Amniotic stem cell (primary cell): ENCODE measurements at places on chromosomes 5 and 9.

- DNase-seq = no peak
Measured at GRCh38 chr5:33659526-33660169, 218.9 kb downstream of the TARS1 start.

- no peak for DNase-seq
Measured at GRCh38 chr9:94212091-94212490, 47.0 kb upstream of the ZNF169 start.

- no peak for DNase-seq
Measured at GRCh38 chr9:127223810-127224177, 40.8 kb upstream of the GARNL3 start.

GRCh38 chr9:71670121-71670520 is 98.2 kb downstream of the CEMIP2 start:
- no peak for DNase-seq

DNA sequence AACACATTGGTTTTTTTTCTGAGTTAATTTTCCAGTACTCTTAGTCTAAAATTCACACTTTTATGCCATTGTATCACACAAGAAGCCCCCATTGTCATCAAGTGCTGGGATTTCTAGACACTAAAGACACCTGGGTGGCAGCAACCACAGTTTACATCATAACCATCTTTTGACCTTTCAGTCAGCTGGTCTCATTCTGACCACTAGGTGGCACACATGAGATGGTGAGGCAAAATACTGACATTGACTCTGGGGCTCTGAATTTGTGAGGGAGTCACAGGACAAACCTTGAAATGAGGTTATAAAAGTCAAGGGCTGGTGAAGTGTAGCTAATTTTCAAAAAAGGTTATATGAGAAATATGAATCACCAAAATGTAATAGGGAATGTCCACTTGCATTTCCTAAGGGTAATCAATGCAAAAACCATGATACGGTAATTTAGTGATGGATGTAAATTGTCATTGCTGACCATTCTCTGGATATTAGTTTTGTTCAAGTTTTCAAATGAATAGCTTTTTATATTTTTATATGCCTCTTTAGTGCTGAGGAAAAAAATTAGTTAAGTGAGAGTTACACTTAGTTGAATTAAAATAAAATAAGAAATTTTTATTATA is 229.4 kb downstream of the DMAC1 start:
- no peak for DNase-seq

DNA sequence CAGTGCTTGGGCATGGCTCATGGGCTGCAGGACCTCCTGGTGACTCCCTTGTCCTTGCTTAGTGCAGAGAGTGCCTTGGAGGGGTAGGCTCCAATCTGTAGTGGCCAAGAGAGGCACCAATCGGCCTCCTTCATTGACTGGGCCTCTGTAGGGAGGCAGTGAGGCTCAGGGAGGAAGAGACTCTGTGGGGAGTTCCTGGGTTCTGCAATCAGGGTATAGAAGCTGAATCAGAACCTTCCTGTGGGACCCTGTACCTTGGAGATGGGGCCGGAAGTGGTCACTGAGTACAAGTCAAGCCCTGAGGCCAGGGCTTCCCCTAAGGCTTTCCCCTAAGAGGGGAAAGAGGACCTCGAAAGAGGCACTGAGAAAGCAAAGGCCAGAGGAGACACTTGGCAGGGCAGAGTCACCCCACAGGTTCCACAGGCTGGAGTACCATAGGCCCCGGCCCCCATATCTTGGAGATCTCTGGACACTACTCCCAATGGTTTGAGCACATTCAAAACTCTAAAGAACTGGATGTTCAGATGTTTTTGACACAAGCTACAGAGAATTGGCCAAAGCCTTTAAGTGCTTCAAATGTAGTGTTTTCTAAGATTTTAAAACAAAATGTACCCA is 190.5 kb downstream of the HSPA4 start:
- no peak for DNase-seq

DNA sequence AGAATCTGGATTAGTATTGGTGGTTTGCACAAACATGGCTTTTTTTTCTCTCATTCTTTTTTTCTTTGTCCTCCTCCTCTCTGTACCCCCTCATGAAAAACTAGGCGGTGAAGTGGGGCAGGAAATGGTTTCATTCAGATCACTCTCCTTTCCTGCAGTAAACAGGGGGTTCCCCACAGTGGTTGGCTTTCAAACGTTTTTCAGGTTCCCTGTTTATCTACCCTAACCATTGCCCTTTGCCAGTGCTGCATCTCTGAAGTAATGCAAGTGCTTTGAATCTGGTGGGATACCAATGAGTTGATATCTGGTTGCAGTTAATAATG is 29.8 kb downstream of the NR4A3 start:
- no peak for DNase-seq

GRCh38 chr5:65907135-65907534 is 19.2 kb upstream of the ERBIN start:
- DNase-seq = peak; percentile 3

DNA sequence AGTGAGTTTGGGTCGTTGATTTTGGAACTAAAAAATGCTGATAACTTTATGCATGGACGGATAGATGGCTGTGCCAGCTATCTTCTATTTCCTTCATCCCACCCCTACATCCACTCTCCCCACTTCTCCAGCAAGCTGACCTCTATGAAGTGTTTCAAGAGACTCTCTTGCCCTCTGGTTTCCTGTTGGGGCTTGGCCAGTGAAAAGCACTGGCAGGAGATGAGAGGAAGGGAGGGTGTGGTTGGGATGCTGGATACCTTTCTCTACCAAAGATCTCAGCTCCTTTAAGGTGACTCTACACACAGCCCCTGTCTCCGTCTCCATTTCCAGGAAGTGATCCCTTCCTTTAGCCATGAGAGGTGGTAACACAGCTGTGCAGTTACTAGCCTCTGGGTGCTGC is 30.0 kb upstream of the JMY start:
- DNase-seq = no peak

- no peak for DNase-seq
Measured at GRCh38 chr5:177309351-177310191, 2.1 kb downstream of the MXD3 start.

DNA sequence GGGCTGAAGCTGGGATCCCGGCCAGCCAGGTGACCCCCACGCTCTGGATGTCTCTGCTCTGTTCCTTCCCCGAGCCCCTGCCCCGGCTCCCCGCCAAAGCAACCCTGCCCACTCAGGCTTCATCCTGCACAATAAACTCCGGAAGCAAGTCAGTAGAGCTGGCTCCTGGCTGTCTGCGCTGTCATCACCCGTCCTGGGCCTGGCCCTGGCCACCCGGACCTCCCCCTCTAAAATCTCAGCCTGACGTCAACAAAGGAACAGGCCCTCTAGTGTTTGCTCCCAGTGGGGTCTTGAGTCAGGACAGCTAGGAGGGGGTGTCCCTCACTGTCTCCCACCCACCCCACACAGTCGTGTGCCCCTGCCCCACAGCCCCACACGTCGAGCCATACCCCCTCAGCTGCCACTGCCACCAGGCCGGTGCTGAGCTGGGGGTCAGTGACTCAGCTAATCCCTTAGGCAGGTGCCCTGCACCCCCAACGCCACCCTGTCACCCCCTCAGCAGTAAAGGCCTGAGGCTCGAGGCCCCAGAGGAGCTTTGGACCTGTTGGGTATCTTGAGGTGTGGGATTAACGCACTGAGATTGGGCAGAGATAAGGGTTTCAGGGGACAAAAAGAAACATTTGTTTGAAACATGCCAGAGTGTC is 1.1 kb upstream of the LCNL1 start:
- no peak for DNase-seq

GRCh38 chr9:78724896-78725295 is 428.0 kb downstream of the PSAT1 start:
- DNase-seq = no peak

- DNase-seq = no peak
Measured at GRCh38 chr9:123269281-123269680, 895 bp upstream of the STRBP start.

DNA sequence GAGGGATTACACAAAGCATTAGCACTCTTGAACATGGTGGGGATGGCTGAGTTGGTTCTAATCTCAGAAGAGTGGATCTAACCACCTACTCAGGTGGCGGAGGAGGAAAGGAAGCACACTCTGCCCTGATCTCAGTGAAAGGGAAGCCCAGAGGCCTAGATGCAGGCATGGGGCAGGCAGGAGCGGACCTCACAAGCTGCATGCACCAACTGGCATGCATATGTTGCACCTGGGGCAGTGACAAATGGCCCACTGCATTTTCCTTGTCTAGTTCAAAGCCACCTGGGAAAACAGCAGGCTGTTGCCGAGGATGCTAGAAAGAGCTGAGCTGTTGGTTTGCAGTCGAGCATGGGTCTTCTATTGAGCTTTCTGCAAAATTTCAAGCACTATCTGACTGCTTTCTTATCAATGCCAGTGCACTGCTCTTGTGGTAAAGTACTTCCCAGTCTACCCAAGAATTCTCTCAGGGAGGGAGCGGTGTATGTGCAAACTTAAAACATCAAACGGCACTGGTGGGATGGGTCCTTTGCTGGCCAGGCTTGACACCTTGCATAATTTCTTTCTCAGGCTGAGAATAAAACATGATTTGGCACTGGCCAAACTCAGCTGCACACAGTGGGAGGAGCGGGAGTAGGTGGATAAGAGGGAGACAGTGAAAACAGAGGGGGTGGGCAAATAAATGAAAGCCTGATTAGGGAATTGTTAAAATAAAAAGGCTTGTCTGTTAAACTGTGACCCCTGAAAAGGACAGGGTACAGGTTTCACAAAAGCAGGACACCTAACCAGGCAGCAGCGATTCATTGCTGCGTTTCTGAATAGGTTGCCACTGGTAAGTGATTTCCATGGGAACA is 108.9 kb downstream of the MARCHF3 start:
- no peak for DNase-seq
